ENCODE measurements at places on chromosomes 13 and 19.

DNA sequence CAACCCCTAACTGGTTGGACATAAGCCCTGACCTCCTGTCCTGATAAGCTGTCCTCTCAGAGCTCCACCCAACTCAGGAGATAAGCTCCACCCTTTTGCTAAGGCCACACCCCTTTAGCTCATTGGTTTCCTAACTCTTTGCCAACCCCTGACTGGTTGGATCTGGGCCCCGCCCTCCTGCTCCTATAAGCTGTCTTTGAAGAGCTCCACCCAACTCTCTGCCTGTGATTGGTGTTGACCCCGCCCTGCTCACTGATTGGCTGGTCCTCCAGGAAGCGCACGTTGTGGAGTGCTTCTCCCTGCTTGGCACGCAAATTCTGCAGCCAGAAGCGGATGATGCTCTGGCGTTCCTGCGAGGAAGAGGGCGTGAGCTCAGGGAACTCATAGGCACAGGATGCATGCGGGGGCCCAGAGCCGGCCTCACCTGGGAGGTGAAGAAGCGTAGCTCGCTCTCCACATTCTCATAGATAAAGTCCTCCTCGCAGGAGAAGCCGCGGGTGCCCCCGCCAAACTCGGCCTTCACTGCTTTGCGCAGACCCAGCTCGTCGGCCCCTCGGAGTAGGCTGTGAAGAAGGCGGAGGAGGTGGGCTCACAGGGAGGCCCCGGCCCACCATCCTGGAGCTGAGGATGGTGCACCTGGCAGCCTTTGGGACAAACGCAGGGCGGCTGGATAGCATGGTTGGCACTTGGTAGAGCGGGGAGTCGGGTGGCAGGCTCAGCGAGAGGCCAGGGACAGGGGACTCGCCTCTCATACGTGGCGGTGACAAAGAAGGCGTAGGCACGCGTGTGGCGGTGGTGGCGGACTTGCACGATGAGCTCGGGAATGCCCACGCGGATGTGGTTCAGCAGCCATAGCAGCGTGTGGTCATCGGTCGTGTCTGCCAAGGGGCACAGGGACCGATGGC lies 1.7 kb downstream of the ANO8 start:
- DNase-seq = no peak

DNA sequence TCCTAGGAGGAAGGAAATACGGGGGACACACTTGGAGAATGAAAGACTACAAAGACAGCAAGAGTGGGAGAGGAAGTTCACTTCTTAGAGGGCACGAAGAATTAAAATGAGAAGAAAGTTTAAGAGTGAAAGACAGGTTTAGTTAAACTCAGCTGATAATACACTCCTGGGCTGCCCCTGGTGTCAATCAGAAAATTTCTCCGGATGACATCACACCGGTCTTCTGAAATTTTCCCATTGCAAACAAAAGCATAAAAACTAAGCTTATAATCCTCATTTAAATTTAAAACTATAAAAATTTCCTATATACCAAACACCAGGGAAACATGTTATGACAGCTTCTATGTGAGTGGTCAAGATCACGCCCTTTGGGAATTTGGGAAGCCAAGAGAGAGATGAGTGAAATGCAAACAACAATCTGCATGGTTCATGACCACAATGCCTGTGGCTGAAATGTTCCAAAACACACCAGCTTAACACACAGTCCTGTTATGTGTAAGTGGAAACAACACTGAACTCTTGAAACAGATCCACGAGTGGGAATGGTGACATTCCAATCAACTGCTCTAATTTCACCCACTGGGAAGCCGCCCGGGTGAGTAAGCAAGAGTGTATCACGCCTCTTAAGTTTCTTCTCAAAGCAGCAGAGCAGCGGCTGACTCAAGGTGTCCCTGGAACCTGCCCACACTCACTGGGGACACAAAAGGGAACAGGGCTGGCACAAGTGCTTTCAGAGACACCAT lies 49.0 kb downstream of the BRD4 start:
- no peak for DNase-seq

GRCh38 chr13:93926425-93926824 lies 553.1 kb downstream of the DCT start:
- DNase-seq = no peak

DNA sequence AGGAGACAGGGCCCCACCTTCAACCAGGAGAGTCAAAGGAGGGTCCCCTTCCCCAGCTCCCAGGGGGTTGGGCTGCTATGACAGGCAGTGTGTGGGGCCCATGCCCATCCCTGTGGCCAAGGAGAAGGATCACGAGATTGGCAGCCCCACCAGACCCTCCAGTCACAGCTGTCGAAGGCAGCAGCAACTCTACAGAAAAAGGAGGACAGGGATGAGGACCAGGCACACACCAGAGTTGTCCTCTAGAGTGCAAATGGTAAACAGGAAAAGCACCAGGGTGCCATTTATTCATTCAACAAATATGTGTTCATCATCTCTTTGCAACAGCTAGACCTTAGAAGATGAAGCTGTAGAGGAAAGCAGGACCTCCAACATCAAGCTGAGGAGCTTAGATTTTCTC lies 4.1 kb downstream of the PTH2 start:
- DNase-seq = no peak

GRCh38 chr19:18743784-18744418 lies 47.2 kb downstream of the COMP start:
- no peak for DNase-seq

DNA sequence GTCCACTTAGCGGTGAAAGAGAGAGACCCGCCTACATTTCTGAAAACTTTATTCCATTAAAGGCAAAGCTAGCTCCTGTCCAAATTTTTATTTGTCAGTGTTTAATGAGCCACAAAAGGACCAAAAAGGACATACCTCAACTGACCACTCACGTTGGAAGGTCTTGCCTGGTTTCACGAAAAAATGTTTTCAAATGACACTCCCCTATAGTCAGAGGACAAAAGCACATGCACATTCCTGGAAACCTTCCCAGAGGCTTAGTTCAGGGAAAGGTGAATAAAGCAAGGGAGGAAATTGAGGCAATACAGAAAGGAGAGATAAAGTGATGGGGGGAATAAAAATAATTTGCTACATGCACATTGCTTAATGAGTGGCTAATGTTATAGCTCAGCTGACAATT lies 55.6 kb downstream of the DOCK9 start:
- no peak for DNase-seq

DNA sequence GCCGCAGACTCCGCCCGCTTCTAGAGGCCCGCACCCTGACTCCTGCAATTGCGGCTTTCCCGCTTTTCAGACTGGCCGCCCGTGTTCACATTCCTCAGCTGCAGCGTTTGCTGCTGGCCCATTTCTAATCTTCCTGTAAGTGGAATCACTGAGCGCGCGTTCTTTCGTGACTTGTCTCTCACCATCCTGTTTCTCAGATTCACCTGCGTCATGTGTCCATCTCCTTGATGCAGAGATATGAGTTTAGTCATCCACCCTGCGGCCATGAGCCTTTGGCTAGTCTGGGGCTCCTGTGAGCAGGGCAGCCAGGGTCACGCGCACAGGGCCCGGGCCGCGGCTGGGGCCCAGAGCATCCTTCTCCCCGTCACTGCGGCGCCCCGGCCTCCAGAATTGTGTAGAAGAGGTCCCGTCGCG lies 110.0 kb downstream of the CRYL1 start:
- DNase-seq = no peak

DNA sequence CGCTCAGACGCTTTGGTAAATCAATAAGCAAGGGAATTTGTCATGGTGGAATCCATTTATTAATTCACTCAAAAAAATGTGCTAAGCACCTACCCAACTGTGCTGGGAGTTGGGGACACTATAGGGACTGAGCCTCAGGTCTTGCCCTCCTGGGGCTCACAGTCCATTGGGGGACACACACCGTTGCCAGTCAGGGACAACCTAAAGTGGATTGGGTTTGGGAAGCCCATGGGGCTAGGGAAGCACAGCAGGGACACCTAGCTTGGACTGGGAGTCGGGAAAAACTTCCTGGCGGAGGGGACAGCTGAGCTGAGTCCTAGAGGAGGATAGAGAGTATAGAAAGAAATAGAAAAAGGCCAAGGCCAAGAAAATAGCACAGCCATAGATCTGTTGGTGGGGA lies 8.5 kb downstream of the FOSB start:
- DNase-seq = no peak
